Stimulated activated CD4-positive, alpha-beta T cell treated with anti-CD3 and anti-CD28 coated beads, Interleukin-12 subunit alpha, Interleukin-12 subunit beta, amount 100 ng/mL, for 24 hours (primary cell): ENCODE measurements at places on chromosomes 11 and 22.

- no peak for DNase-seq
These were observed 596.6 kb downstream of the INSC start for GRCh38 chr11:15711311-15711710.

DNA sequence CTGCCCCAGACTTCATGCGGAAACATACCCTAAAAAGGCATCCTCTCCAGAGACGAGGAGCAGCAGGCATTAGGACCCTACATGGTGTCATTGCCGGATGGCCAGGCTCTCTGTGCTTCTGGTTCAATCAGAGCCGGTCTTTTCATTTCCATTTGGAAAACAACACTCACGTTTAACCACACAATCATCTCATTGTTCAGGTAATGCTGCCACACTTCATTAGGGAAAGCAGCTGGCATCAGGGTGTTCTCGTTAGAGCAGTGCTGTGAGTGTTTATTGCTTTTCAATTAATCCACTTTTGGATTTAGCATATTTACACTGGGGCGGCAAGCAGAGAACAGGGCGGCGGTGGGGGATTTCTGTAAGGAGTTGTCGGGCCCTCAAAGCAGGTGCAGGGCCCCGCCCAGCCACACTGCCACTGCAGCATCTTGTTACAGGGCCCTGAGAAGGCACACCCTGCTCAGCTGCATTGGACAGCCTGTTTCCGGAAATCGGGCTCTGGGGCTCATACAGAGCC is 338.6 kb downstream of the SHANK2 start:
- DNase-seq: no peak

DNA sequence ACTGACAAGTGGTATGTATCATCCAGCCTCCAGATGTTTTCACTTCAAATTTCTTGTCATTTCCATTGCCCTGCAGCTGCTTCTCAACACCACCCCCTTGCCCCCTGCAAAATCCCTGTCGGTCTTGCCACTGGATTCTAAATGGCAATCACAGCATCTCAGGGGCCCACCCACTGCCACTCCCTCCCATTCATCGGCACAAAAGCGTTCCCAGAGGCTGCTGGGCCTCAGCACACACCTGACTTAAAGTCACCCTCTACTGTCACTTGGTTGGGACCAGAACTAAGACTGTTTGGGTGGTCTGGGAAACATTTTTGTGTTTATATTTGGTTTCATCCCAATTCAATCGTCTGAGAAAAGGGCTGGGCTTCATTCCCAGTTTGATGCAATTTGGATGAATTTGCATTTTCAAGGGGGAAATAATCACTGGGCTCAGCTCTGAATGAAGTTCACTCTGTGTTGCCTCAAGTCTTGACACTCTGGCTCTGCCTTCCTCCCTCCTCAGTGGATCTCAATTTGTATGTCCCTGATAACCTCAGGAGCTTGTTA is 27.1 kb downstream of the SYT13 start:
- no peak for DNase-seq

DNA sequence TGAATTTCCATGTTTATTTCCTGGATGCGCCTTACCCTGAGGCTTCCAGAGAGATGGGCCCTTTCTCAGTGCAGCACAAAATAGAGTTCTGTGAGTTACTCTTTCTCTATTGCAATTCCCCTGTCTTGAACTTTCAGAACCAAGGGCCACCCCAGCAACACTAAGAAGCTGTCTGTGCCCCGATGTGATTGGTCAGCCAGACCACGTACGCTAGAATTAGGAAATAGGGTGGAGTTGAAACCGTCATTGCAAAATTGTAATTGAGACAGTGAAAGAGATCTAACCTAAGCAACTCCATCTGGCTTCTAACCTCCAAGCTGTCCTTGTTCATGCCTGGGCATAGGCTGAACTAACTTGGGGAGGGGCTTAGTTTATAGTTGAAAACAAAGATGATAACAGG is 981.3 kb downstream of the OPCML start:
- no peak for DNase-seq

DNA sequence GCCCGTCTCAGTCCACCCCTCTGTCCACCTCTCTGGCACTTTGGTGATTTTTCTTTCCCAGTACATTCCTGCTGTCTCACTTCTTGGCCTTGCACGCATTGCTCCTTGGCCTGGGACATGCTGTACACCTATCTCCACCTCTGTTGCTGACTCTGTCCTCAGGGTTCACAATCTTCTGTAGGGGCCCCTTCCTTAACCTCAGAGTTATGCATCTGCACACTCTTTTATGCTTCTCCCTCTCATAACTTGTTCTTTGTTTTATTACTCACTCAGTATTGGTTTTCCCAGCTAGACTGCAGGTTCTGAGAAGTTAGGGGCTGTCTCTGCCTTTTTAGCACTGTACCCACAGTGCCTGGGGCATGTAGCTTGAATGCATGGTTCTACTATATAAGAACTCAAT is 139.1 kb upstream of the MTMR2 start:
- no peak for DNase-seq
